Activated CD8-positive, alpha-beta T cell treated with anti-CD3 and anti-CD28 coated beads, Interleukin-2, amount 10 ng/mL, durations not matched to agents 7 days and 5 days (primary cell): ENCODE measurements at places on chromosomes 7 and 10. TPM values are rescaled to one million over a fixed set of nuclear protein-coding genes. Genes with fewer than 3 reads are reported as not detected.

DNA sequence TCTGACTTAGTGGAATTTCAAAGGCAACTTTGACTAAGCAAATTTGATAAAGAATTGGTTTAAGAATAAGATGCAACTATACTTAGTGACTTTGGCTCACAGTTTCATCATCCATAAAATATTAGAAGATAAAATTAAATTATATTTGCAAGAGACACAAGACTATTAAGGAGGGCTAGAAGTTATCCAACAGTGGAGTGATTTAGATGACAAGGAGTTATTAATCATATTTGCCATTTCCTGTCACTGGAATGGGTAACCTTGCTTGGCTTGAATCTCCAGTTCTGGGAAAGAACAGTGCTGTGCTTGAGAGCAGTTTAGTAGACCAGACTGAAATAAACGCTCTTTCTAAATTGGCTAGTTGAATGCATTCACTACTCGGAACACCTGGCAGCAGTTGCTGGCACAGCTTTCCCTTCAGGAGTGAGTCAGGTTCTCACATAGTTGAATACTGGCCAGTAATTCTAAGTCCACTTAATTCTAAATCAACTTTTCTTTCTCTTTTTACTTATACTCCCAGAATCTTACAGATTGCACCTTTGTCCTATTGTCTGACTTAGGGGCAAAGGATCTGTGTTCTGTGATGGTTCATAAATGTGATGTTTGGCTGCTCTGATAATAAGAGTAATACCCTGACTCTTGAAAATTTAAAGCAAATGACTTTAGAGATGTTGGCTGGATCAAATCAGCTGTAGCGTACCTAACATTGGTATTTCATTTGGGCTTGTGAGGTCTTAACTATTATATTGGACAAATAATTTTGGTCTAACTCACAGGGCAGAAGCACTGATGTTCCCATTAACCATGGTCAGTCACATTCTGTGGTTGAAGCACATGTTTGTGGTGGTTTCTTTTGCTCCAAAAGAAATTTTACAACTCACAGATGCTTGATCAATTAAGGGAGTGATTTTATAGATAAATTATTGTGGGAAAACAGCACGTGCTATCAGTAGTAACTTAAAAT, 16.6 kb downstream of the STMP1 start:
- DNase-seq, result no peak

- DNase-seq, result no peak
Measured at GRCh38 chr10:123567984-123568739, 98.0 kb upstream of the GPR26 start.

GRCh38 chr10:59949608-59950007, 43.3 kb upstream of the CCDC6 start:
- DNase-seq, result no peak

DNA sequence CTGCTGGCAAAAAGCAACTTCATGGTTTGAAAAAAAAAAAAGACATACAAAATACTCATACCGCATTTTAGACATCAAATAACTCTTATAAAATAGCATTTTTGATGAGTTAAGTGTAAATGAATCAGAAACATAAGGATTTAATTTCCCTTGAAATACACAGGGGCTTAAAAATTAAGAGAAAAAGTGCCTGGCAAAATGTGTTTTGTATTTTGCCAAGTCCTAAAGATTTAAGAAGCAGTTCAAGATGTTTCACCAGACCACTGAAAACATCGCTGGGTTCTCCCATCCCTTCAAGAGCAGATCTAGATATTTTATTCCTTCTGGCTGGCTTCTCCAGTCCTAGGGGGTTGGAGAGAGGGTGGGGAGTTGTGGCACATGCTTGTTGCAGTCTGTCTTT, 396.4 kb downstream of the INHBA start:
- no peak for DNase-seq

GRCh38 chr10:62853710-62854109, 37.5 kb upstream of the EGR2 start:
- peak; percentile 63 for DNase-seq

- DNase-seq, result no peak
Measured at GRCh38 chr10:116715341-116715740, 27.0 kb downstream of the HSPA12A start.

- no peak for DNase-seq
Measured at GRCh38 chr7:140669352-140669751, 3.4 kb upstream of the ADCK2 start.

DNA sequence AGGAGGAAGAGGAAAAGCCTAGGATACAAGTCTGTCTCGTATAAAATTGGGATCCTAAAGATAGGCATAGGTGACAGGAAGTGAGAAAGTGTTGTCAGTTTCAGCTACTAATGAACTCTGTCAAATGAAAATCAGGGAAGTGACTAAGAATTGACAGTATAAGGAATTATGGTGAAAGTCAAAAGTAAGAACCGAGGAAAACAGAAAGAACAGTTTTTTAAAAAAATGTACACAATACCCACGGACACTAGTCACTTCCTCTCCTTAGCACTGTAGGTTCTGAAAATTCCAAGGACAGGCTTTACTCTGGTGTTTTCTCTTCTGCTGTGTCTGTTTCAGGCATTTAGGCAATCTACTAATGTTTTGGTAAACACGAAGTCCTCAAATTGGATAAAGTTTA, 42.3 kb downstream of the ATAD1 start:
- no peak for DNase-seq

The PTPRN2 gene
- total RNA-seq, result 7.2 TPM

The SKIDA1 gene
- total RNA-seq, result 0.10 TPM

The POP7 gene
- 48.3 TPM for total RNA-seq

The LIPJ gene
- not detected for total RNA-seq

The ZNF804B gene
- not detected for total RNA-seq

The TCAF2 gene
- 14.1 TPM for total RNA-seq

GRCh38 chr10:70784471-70784870, 706 bp downstream of the TBATA start:
- DNase-seq, result no peak

GRCh38 chr10:103127241-103127640, 65.8 kb downstream of the NT5C2 start:
- DNase-seq, result no peak

DNA sequence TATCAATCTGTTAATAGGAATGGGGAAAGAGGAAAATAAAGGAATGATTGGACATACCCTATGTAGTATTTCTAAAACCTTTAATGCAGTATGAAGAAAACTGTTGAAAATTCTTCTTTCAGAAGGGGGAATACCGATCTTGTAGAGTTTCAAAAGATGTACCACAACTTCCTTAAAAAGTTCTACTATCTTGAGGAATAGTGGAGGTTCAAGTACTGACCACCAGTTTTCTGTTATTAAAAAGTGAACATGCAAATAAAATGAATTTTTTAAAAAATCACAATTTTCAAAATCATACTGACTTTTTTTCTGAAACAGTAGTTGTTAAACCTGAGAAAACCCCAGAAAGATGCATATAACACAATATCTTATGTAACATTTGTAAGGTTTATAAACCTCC, 86.5 kb downstream of the HERC4 start:
- DNase-seq, result no peak

The RBP4 gene
- not detected for total RNA-seq

DNA sequence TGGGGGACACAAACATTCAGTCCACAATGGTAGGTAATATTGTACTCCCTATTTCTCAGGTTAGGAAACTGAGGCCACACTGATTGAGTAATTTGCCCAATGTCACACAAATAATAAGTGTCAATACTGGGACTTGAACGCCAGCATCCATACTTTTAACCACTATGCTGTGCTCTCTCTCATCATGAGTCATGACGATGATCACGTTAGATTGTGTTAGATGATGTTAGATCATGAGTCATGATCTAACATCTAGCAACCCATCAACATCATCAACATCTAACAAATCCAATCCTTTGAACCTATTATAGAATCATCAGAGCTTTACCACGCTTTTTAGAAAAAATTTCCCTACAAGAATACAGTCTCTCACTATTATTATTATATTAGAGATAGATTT, 28.1 kb upstream of the HERPUD2 start:
- no peak for DNase-seq

The DNAJC30 gene
- total RNA-seq, result 8.3 TPM

The DRGX gene
- not detected for total RNA-seq

The UBTD1 gene
- total RNA-seq, result 1.1 TPM

DNA sequence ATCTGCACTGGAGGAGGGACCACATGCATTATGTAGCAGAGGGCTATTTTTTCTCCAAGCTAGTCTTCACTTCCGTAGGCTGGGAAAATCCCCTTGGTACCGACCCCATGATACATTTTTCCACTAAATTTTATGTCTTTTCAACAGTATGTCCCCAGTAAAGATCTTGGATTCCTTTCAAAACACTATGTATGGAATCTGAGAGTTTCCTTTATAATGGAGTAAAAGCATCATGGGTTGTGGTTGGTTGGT, 4.8 kb upstream of the ZNRF2 start:
- DNase-seq, result no peak

GRCh38 chr10:49071160-49071761, 44.1 kb downstream of the VSTM4 start:
- no peak for DNase-seq

The C10orf95 gene
- total RNA-seq, result 0.32 TPM

DNA sequence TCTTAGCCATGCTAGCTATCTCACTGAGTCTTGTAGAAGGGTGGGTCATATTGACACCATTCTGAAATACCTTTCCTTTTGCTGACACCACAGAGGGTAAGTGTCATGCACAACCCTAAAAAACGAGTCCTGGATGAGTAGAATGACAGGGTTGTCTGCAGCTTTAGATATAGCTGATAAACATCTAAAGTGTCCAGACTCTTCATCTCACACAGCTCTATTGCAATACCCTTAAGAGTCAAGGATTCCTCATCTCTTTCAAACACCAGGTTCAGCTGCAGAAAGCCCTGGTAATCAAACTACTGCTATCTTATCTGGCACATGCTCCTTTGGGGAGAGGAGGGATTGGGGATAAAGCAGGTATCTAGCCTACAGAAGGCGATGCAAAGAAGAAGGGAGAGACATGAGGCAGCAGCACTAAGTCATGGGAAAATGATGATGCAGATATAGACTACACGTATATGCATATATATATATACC, 127.0 kb downstream of the ANK3 start:
- no peak for DNase-seq

DNA sequence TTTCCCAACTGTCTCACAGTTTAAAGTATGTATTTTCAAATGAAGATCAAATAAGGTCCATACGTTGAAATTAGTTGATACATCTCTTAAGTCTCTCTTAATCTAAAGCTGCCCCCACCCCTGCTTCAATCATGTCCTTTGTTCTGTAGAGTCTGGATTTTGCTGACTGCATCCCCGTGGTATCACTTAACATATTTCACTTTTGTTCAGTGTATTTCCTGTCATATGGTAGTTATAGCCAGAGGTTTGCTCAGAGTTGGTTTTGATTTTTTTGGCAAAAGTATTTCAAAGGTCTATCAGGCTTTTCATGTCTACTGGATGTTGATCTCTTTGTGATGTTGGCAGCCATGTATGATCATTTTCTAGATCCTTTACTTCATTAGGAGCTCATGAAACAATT, 54.4 kb upstream of the ARID5B start:
- no peak for DNase-seq

- no peak for DNase-seq
Measured at GRCh38 chr7:120014925-120015465, 258.0 kb upstream of the KCND2 start.

GRCh38 chr7:43753843-43754242, 4.6 kb upstream of the BLVRA start:
- no peak for DNase-seq

DNA sequence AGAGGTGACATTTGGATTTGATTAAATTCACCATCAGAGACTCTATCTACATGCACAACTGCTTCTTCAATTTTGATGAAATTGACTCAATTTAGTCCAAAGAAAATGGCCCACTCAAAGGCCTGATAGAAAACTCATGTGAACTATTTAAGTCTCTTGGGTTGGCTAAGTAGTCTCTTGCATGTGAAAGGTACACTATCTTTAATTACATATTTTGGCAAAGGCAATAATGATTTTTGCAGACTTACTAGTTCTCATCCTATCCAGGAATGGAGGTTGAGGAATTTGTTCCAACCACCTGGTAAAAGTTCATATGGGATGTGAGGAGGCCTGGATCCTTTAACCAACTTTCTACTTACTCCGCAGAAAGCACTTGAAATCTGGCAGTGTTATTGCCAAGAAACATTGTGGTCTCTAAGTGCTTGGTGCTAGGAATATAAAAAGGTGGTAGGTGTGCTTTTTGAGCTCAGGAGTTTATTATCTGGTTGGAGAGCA, 618.6 kb upstream of the MKI67 start:
- DNase-seq, result no peak

GRCh38 chr7:133011746-133012145, 70.1 kb downstream of the CHCHD3 start:
- no peak for DNase-seq
